ENCODE measurements at places on chromosomes 1 and 21.

GRCh38 chr21:18840239-18840638 lies 436.7 kb upstream of the TMPRSS15 start:
- no peak for DNase-seq

- DNase-seq = no peak
Observed at GRCh38 chr1:183720028-183720427, 66.9 kb upstream of the APOBEC4 start.

GRCh38 chr1:113058941-113059706 lies 13.9 kb upstream of the LRIG2 start:
- DNase-seq = no peak

- DNase-seq = no peak
Observed at GRCh38 chr21:33552093-33552998, 9.5 kb downstream of the SON start.

- no peak for DNase-seq
Observed at GRCh38 chr1:234400773-234401172, 27.5 kb downstream of the COA6 start.

- no peak for DNase-seq
Observed at GRCh38 chr1:32362474-32363313, at the start of the genes FAM229A and TSSK3. TSS of gene FAM229A (minus strand) at chr1:32362485. CDS start at chr1:32362091, 394 bp downstream. TSS of gene TSSK3 (plus strand) at chr1:32362539. CDS start at chr1:32362702, 163 bp downstream.

GRCh38 chr1:167161762-167162161 lies 58.9 kb upstream of the POU2F1 start:
- no peak for DNase-seq

- no peak for DNase-seq
Observed at GRCh38 chr1:205961405-205961804, 18.1 kb upstream of the SLC26A9 start.

DNA sequence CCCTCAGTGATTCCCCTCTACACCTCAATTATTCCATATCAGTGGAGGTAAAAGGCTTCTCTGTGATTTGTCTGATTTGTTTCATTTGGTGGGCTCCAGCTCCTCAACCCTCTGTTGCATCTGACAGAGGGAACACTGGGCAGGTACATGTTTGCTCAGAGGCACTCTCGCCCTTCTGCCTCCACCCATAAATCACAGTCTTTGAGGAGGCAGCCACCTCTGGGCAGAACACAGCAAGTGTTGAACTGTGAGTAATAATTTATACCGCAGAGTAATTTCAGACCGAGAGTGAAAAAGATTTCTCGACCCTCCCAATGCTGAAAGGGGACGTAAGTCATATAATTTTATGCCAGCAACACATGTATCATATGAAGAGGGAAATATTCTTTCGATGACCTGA lies 330.1 kb upstream of the PBX1 start:
- DNase-seq = no peak

- no peak for DNase-seq
Observed at GRCh38 chr1:199937161-199937560, 90.3 kb upstream of the NR5A2 start.

GRCh38 chr1:8746554-8746953 lies 70.9 kb downstream of the RERE start:
- no peak for DNase-seq

GRCh38 chr1:20716232-20716631 lies 1.6 kb downstream of the KIF17 start:
- DNase-seq = no peak

GRCh38 chr1:209132736-209133467 lies 450.6 kb upstream of the CAMK1G start:
- DNase-seq = no peak
